ENCODE measurements at places on chromosomes 5 and 9.

GRCh38 chr5:177426566-177427210, at the start of gene GRK6:
TSS of gene GRK6 (plus strand) at chr5:177426676. CDS start at chr5:177426846, 170 bp downstream.
- DNase-seq: peak; percentile 92

DNA sequence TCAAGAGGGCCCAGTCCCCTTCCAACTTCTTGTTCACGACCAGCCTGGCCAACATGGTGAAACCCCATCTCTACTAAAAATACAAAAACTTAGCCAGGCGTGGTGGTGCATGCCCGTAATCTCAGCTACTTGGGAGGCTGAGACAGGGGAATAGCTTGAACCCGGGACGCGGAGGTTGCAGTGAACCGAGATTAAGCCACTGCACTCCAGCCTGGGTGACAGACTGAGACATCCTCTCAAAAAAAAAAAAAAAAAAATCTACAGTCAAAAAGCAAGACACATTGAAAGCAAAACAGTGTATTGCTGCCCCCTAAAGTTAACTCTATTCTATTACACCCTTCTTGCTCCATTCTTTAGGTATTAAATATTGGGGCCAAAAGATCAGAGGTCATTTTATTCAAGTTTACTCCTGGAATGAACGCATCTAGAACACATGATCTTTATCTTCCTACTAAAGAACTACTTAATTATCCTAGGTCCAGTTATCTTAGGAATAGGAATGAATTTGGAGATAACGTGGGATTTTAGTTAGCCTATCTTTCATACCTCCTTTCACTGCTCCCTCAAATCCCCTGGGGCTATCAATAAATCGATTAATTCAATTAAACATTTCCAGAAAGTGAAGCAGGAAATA, 2.4 kb downstream of the ATG12 start:
- no peak for DNase-seq

GRCh38 chr5:158747816-158748432, 351.8 kb downstream of the EBF1 start:
- no peak for DNase-seq

GRCh38 chr9:7937761-7938491, 138.3 kb upstream of the DMAC1 start:
- DNase-seq: no peak

DNA sequence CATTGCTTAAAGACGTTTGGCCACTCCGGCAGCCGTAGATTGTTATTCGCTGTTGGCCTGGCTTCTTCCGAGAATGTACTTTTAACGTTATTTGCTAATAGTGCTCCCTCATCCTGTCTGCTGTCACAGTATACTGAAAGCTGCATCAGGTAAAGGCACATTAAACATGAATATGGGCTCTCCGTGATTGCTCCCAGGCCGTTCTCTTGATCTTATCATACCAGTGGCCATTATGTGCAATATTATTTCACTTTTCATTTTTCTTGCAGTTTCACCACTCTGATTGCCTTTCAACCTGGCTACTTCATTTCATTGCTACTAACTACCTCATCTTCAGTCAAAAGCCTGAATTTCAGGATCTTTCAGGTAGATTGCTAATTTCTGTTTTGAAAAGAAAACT, 34.0 kb downstream of the GLRX start:
- DNase-seq: no peak

- no peak for DNase-seq
Measured at GRCh38 chr9:70263421-70263820, 4.6 kb downstream of the SMC5 start.

DNA sequence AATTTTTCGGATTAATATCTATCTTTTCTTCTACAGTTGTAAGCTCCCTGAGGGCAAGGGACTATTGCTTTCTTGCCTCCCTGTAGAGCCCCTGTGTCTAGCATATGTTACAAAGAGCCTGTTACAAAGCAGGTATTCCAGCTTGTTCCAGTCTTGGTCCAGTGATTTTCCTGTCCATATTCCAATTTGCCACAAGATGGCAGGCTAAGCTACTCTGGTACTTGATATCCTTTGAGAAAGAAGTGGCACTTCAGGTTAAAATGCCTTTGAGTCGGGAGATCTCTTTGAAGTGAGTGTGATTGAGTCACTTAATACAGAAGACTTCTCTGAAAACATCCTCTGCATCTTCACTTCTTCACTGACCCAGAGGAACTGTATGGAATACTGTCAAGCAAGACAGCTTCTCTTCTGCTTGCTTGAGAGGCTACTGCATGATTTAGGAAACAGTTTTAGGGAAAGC, 24.5 kb downstream of the CAVIN4 start:
- no peak for DNase-seq

DNA sequence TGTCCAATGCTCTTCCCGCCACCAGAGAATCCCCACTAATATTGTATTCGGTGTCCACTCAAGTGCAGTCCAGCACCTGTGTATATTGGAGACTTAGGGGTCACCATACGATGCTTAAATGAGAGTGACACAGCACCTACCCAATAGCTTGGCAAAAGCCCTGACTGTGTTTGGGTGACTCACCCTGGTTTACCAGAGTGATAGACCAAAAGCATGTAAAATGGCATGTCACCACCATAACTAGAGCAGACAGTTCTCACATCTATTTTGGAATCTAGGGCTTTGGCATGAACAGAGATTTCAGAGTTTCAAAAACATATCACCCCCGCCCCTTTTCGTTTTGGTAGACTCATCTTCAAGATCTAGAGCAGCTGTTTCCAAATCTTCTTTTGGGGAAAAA, 217.3 kb upstream of the RASEF start:
- DNase-seq: no peak

GRCh38 chr9:69081261-69081660, 45.7 kb downstream of the FXN start:
- no peak for DNase-seq

DNA sequence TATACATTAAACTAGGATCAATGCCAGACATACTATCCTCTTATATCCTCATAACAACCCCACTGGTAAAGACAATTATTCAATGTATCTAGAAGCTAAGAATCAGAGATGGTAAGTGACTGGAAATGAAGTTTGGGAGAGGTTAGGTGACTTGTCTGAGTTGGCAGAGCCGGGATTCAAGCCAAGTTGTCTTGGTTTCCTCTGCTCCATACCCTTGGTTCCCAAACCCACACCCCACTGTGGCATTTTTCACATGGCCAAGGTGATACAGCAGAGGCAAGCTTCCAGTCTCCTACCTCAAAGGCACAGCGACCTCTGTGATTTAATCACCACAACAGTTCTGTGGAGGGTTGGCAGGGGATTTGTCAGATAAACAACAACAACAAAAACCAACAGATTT, 34.7 kb upstream of the ADRB2 start:
- DNase-seq: no peak

- no peak for DNase-seq
Measured at GRCh38 chr5:44860267-44860666, 51.5 kb downstream of the MRPS30 start.

- no peak for DNase-seq
Measured at GRCh38 chr5:71633255-71634155, 46.4 kb downstream of the MCCC2 start.

DNA sequence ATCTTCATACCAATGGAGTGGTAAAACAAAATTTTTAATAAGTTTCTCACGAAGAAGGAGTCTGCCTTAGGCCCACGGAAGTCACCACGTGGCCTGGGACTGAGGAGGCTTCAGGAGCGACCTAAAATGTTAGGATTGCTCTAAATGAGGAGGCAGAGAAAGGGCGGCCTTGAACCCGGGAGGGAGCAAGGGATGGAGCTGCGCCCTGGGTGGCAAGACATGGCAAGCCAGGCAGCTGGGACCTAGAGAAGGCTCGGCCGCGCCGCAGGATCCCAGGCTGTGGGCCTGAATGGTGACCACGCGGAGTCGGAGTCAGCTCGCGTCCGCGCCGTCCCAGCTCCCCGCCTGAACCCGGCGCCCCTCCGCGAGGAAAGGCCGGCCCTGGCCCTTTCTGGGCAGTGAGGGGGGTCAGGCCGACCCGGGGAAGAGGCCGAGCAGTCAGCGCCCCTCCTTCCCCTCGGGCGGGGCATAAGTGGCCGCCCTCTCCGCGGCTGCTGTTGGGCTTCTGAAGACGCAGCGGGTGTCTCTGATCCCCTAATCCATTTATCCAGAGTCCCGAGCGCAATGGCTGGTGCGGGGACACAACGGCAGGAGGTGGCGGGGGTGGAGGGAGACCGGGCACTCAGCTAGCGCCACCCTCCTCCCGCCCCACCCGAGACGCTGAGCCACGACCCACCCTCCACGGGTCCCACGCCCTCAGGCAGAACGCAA, 10.6 kb downstream of the IRX1 start:
- no peak for DNase-seq

GRCh38 chr5:29469581-29469980, 1723.9 kb upstream of the CDH6 start:
- no peak for DNase-seq

DNA sequence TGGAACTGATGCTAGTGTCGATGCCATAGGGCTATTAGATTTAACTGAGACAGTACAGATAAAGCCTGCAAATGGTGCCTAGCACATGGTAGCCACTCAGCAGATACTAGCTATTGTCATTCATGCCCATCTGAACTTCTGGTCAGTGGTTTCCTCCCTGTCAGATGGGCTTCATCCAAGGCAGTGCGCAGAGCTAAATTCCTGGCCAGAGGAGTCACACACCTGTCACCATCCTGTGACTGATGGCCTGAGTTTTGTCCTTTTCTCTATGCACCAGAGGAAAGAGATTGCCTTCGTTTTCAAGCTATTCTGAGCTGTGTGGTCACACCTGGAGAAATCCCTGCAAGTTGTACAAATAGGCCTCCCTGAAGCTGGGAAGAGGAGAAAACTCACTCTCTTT, 34.7 kb downstream of the MSX2 start:
- no peak for DNase-seq

DNA sequence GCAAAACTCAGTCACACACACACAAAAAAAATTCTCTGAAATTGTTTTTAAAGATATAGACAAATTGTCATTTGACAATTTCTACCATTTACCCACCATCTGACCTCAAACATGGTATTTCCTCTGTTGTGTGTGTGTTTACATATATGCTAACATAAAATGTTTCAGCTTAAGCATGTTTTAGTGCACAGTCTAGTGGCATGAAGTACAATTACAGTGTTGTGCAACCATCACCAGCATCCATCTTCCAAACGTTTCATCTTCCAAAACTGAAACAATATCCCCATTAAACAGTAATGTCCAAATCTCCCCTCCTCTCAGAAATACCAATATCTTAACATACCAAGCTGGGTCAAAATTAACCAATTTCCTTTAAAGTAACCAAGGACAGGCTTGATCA, 65.2 kb downstream of the MYO10 start:
- no peak for DNase-seq

DNA sequence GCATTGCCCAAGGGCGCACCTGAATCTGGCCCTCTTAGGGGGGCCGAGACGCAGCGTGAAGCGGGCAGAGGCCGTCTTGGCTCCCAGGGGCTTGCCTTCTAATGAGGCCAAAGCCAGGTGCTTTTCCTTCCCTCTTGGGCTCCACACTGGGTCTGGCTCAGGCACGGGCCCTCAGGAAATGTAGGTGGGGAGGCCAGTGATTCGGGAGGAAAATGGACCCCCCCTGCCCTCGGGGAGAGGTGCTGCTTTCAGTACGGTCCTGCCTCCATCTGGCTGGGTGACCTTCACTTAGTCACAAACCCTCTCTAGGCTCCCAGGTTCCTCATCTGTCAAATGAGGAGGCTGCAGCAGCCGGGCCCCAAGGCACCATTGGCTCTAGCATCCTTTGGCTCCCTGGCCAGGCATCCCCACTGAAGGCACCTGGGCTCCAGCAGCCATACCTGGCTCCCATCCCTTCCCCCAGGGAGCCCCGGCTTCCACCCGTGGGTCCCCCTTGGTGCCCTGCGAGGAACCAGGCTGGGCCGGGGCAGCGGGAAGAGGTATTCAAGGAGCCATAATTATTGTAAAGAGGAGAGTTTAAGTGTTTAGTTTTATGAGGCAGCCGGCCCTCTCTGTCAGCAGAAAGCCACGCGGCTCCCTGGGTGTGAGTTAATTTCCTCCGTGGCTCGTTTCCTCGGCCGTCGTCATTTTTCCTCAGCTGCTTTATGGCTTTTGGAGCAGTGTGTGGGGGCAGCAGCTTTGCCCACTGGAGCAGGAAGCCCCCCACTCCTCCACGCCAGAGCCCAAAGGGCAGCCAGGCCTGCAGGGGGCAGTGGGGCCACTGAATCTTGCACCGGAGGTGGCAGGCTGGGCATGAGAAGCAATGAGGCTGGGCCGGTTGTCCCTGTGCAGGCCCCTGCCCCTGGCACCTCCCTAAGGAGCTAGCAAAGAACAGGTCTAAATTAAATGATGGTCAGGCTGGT, 24.9 kb upstream of the UNC5A start:
- DNase-seq: no peak

DNA sequence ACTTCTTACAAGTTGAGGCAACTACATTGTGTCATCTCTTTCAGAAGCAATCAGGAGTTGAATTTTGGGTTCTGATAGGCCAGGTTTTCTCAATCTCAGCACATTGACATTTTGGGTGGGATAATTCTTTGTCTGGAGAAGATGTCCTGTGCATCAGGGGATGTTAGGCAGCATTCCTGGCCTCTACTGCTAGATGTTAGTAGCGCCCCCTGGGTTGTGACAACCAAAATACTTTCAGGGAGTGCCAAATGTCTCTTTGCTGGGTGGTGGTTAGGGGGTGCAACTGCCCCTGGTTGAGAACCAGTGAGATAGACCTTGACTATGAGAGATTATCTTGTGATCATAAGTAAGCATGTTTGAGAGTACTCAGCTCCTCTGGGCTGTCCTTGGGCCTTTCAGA, 164.3 kb upstream of the KLF9 start:
- DNase-seq: no peak

DNA sequence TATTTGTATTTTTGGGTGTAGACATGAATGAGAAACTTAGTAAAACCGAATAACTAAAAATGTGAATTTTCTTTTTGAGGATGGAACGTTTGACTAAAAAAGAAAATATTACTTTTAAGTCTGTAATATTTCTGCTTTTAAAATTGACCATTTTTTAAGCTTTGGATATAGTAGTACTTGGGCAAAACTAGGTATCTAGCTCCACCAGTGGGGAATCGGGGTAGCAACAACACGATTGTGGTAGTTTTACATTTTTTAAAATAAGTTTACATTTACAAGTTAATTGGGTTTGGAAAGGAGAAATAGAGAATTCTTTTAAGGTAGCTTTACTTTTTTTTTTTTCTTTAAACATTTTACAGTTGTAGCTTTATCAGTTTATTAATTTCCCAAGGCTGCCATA, 154.4 kb downstream of the MAN2A1 start:
- no peak for DNase-seq

Data from cortex of kidney (tissue), 1 donor.